SW 1271 (cell line): ENCODE measurements at places on chromosomes 3 and 15.

DNA sequence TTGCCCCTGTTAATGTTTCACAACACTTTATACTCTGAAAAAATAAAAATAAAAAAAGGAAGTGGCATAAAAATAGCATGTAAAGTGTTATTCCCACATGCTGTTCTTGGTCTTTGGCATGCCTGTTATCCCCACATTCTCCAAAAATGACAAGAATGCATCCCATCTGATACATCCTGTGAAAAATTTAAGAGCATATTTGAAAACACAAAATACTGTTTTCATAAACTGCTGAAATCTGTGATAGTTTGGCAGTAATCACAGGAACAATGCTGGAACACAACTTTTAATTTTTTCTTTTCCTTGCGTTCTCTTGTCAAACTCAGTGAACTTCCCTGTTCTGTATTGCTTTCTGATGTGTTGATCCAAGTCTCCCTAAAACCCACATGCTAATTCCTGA is 288.8 kb downstream of the ROBO2 start:
- no peak for DNase-seq

GRCh38 chr3:128587391-128587790 is 63.2 kb downstream of the RPN1 start:
- no peak for DNase-seq

DNA sequence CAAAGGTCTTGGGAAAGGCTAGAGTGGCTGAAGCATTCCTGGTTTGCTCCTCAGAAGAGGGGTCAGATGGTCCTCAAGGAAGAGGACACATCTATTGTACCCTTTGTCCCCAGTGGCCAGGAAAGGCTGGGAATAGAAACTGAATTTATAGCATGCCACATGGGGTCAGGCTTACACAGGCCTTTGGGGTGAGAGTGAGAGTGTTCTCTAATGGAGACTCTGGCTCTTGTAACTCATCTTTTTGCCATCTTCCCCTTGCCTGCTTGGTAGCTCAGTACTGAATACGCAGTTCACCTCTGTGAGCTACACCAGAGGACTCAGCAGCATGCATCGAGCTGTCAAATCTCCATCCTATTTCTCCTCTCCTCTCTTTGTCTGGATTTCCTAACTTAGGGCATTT is 87.5 kb downstream of the ATP2B2 start:
- peak; percentile 54 for DNase-seq

GRCh38 chr3:50341996-50342650 is 1.5 kb upstream of the RASSF1 start:
- DNase-seq, result no peak

GRCh38 chr15:57563416-57563815 is 28.3 kb upstream of the MYZAP start:
- no peak for DNase-seq

- no peak for DNase-seq
Measured at GRCh38 chr3:45137656-45138181, 8.5 kb downstream of the CDCP1 start.

DNA sequence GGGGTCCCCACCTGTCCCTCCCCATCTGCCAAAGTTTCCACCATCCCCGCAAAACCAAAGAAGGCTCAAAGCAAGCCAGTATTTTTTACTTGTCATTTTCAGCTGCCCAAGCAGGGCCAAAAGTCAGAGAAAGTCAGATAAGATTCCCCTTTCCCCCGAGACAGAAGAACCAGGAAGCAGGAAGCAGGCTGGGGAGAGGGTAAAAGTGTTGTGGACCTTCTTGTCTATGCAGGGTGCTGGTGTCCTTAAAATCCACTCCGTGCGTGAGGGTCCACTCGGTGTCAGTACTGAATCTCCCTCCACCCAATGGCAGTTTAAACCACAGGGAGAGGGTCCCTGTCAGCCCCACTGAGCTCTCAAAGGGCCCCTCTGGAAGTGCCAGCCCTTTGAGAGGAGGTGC is 20.2 kb upstream of the RPL32 start:
- no peak for DNase-seq

GRCh38 chr15:68489421-68489820 is 57.5 kb upstream of the ITGA11 start:
- no peak for DNase-seq

DNA sequence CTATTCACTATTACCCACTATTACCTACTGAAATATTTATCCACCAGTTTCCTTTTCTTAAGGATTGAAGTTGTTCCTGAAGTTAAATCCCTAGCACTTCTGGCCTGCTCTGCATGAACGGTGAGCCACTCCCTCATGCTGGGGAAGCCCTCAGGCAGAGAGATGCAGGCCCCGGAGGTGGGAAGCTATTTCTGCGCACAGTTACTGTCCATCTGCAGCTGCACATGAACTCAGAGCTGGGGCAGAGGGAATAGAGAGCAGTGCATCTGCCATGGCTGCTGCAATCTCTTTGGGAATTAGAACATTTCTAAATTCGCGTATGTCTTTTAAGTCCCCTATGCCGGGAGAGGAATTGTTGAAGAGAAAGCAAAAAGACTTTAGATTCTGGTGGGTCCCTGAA is 6.3 kb upstream of the GALNT15 start:
- DNase-seq, result no peak

DNA sequence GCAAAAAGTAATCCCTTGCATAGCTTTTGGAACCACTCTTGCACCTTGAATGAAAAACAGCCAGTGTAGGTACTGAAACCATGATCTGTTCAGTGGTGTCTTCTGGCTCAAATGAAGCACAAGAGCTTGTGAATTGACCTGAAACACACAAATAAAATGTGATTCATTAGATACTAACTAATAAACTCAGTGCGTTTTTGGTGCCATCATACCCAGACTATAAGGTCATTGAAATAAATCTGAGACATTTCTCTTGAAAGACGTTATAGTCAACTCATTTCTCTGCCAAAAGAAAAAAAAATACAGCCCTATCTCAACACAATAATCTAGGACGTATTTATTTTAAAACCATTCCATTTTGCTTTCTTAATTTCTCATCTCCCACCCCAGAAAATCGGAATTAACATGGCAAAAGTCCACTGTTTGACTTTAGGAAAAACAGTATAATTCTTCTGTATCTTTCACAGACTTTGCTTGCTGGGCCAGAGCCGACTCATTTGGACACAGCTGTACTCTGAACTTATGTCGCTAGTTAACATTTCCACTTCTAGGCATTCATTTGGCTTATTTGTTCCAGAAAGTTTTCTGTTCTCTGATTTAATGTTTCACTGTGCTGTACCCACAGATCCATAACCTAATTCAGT is 284.9 kb upstream of the TBL1XR1 start:
- DNase-seq, result no peak

DNA sequence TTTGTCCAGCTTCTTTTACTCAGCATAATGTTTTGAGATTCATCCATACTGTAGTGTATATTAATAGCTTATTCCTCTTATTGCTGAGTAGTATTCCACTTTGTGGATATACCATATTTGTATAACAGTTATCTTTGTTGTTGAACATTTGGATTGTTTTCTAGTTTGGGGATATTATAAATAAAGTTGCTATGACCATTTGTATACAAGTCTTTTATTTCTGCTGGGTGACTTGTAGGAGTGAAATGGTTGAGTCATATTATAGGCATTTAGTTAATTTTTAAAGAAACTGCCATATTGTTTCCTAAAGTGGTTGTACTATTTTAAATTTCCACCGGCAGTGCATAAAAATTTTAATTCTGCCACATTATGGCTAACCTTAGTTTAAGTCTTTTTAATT is 53.4 kb downstream of the RPL39L start:
- DNase-seq, result no peak

- no peak for DNase-seq
Measured at GRCh38 chr3:196821806-196822355, 45.8 kb upstream of the SENP5 start.

DNA sequence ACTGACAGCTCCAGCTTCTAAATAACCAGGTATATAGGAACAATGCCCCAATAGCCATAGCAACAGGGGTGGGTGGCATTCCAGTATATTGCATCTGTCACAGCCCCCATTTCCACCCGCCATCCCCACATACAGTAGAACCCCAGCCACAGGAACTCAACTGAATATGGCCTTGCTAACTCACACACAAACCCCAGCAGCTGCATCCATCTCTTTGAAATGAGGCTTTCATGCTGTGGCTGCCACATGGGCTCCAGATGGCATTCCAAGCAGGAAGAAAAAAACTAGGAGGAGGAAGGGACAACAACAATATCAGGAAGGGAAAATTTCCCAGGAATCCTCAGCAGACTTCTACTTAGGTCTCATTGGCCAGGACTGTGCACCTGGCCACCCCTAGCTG is 54.6 kb downstream of the CCR3 start:
- no peak for DNase-seq

- DNase-seq, result no peak
Measured at GRCh38 chr15:33584797-33585196, 274.0 kb downstream of the RYR3 start.

- DNase-seq, result no peak
Measured at GRCh38 chr15:33104212-33104611, 90.3 kb downstream of the FMN1 start.

- no peak for DNase-seq
Measured at GRCh38 chr3:54837964-54838363, 89.9 kb downstream of the LRTM1 start.

GRCh38 chr3:60703008-60703407 is 548.2 kb downstream of the FHIT start:
- DNase-seq, result no peak

DNA sequence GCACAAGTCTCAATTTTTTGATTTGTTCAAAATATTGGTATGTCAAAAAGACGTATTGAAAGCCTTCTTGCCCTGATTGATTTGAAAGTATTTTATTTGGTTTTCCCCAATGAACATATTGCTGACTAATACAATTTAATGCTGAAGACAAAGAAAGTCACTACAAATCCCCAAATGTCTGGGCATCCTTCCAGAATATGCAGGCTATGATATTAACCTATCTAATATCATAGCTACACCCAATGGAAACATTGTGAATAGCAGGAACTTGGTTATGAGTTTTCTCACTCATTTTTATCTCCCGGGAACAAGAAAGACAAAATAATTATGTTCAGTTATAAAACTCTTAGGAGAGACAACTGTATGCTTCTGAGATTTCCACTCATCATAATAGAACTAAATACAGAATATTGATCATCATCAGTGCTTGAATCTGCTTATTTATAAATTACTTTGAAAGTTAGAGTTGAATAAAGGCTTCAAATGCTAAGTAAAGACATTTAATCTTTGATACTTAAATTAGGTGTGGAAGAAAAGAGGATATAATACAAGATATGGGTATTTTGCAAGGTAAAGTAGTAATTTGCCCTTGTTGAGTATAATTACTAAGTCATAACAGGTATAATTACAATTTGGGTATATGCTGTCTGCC is 483.9 kb downstream of the RBMS3 start:
- no peak for DNase-seq

GRCh38 chr3:17322106-17322793 is 420.2 kb downstream of the TBC1D5 start:
- no peak for DNase-seq

DNA sequence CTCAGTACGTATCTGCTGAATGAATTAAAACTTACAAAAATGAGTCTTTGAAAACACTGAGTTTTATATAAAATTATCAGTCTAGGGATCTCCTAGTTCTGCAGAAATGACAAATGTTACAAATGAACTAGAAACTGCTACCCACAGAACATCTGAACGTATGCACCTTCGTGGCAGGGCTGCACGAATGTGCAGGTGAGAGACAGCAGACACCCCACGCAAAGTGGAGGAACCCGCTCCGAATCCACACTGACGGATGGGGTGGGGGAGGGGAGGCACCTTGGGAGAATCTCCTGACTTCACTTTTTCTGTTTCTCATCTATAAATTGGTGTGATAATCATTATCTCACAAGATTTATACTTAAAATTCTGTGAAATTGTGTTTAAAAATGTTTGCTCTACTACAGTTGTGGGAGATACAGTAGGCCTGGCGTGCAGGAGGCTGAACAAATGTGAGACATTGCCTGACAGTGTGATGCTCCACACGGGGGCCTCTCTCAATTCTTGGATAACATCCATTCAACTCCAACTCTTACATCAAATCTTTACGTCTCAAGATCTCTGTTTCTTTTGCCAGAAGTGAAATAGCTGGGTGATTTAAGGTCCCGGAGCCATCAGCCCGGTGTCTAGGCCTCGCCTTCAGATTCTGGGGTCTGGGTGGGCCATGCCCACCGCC is 86.9 kb downstream of the ATP10A start:
- DNase-seq, result no peak

- no peak for DNase-seq
Measured at GRCh38 chr3:196227629-196228493, 11.5 kb downstream of the SLC51A start.

- peak; percentile 65 for DNase-seq
Measured at GRCh38 chr3:27312044-27312668, 57.0 kb downstream of the NEK10 start.

GRCh38 chr15:66131831-66132230 is 121.7 kb downstream of the MEGF11 start:
- no peak for DNase-seq

DNA sequence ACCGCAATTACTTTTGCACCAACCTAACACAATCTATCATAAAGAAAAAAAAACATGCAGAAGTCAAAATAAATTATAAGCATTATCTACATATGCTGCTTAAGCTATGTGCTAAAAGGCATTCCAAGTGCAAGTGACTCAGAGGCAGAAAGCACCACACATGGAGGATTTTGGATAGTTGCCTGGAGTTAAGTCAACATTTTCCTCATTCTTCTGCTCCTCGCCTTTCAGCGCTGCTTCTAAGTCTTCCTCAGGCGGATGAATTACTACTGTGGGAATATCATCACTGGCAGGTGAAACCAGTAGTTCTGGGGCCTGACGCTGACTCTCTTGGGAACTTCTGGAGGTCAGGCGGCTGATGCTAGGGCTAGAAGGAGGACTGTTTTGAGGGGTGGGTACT is 53.1 kb downstream of the SLC4A7 start:
- DNase-seq, result peak; percentile 19

GRCh38 chr3:73592154-73593144 is 32.3 kb downstream of the PDZRN3 start:
- DNase-seq, result no peak

DNA sequence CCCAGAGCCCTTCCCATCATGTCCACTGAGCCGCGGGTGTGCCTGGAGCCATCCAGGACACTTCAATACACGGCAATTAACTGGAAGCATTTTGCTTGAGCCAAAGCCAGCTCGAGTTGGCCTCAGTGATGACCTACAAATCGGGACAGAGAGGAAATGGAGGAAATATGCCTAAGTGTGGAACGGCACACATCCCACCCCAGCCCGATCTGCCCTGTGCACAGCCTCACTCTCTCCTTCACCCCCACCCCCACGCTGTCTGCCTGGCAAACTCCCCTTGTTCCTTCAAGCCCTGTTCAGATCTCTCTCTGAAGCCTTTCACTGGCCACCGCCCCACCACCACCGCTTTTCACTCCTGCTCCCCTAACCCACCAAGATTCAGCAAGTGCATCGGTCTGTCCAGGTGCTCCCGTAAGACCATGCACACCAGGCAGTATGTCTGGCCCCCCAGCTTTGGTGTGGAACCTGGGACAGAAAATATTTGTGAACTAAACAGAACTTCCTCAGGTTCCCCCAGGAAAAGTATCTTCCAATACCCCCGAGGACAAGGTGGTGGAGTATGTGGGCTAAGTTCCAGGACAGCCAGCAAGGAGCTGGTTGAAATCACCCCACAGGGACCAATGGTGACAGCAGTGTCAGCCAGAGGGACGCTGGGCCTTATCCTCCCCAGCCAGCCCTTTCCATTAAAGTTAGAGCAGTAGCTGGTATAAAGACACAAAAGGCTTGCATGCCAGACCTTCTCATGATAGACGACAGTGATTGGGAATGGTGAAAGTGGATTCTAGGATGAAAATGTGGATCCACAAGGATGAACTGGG is 83.7 kb downstream of the VGLL4 start:
- no peak for DNase-seq
